Activated naive CD8-positive, alpha-beta T cell treated with anti-CD3 and anti-CD28 coated beads, Interleukin-2, amount 50 U/mL, for 24 hours (primary cell): ENCODE measurements at places on chromosomes 5 and 9.

DNA sequence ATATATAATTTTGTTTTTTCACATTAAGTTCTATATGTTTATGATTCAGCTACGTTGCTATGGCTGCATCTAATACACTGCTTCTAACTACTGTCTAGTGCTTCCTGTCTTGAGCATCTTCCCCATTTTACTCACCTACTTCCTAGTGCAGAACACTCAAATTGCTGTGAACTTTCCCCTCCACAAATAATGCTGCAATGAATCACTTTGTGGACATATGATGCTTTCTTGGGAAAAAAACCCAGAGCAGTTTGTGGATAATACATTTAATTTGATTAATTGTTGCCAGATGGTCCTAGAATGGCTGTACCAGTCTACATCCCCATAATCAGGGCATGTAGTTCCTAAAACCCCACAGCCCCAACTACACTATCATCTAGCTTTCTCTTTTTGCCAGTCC, 18.5 kb downstream of the CD180 start:
- H3K36me3 ChIP-seq: peaks cover 17% of the 10 kb centered on the region
- no peak overlapping the region for H3K27ac ChIP-seq
- DNase-seq: no peak
- H3K27me3 ChIP-seq: no peaks in the 10 kb centered on the region
- H3K4me1 ChIP-seq: peaks cover 37% of the 10 kb centered on the region
- H3K4me3 ChIP-seq: no peak overlapping the region

- H3K4me3 ChIP-seq: no peak overlapping the region
- no peak overlapping the region for H3K27ac ChIP-seq
- no peaks in the 10 kb centered on the region for H3K27me3 ChIP-seq
- H3K36me3 ChIP-seq: no peaks in the 10 kb centered on the region
- no peak for DNase-seq
- H3K4me1 ChIP-seq: no peaks in the 10 kb centered on the region
Observed at GRCh38 chr5:125517973-125518550, 771.6 kb upstream of the ZNF608 start.

DNA sequence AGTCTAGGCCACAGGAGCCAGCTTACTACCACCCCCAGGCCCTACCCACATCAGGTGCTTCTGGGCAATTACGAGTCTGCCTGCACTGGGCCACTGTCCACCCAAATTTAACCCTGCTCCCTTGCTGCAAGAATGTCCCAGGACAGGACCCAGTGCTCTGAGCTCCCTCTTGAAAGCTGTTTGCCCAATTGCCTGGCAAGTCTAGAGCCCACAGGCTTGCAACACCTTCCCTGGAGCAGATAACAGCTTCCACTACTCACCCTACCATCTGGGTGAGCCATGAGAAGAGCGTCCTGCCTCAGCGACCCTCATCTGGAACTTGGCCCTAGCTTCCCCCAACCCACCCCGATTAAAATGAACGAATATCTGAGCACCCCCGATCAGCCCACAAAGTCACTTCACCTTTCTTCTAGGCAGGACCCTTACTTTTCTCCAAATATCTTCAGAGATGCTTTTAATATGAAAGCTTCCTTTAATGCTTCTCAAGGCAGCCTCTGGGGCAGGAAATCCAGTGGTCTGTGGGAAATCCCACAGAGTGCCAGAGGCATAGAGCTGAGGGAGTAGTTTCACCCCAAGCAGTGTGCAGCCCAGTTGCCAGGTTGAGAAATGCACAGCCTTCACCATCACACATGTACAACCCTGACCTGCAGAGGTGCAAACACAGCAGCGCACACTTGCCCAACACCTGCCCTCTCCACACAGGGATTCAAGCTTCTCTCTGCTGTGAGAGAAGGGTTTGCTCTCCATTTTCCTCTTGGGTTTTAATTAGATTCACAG, 10.6 kb downstream of the ACSL6 start:
- H3K36me3 ChIP-seq: peaks cover 2% of the 10 kb centered on the region
- H3K4me1 ChIP-seq: peaks cover 37% of the 10 kb centered on the region
- H3K27ac ChIP-seq: peak overlapping the region; percentile 68
- peak overlapping the region; percentile 10 for H3K4me3 ChIP-seq
- no peak for DNase-seq

DNA sequence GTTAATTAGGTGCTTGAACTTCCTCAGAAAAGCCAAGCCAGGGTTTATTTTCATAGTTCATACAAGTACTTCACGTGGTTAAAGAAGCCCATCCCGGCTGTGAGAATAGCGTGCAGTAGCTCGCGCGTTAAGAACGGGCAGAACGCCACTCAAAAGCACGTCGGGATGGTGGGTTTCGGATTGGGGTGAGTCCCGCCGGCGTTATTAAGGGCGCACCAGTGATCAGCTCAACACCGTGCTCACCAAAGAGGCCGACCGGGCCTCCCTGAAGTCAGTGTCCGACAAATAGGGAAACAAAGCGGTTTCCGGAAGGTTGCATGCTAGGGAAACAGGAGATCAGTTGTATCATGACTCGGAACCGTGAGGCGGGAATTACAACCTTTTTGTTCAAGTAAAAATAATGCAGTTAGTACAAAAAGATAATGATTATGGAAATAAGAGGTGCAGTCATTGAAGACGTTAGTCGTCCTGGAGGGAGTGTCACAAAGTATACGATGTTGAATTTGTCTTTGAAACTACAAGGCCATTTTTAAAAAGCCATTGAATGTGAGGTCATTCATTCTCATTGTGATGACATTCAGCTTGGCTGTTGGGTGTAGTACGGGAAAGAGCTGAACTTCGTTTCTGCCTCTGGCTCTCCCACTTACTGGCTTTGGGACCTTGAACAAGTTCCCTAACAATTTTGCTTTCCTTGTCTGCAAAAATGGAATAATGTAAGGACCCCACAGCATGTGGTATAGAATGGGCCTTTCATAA, 992 bp downstream of the SETD9 start:
- DNase-seq: peak; percentile 53
- peaks cover 23% of the 10 kb centered on the region for H3K4me1 ChIP-seq
- H3K36me3 ChIP-seq: peaks cover 1% of the 10 kb centered on the region

- H3K27ac ChIP-seq: no peak overlapping the region
- no peak for DNase-seq
- H3K4me1 ChIP-seq: peaks cover 16% of the 10 kb centered on the region
- no peak overlapping the region for H3K4me3 ChIP-seq
Observed at GRCh38 chr5:138952962-138953361, 77.8 kb upstream of the LRRTM2 start.

GRCh38 chr5:137778772-137779564, 24.8 kb upstream of the HNRNPA0 start:
- no peaks in the 10 kb centered on the region for H3K36me3 ChIP-seq
- no peaks in the 10 kb centered on the region for H3K27me3 ChIP-seq
- H3K4me3 ChIP-seq: no peak overlapping the region
- no peak for DNase-seq
- no peak overlapping the region for H3K27ac ChIP-seq
- H3K4me1 ChIP-seq: no peaks in the 10 kb centered on the region

GRCh38 chr5:2897276-2897961, 145.9 kb upstream of the IRX2 start:
- H3K4me1 ChIP-seq: no peaks in the 10 kb centered on the region
- DNase-seq: no peak
- H3K27me3 ChIP-seq: no peaks in the 10 kb centered on the region
- no peak overlapping the region for H3K4me3 ChIP-seq
- H3K27ac ChIP-seq: no peak overlapping the region
- H3K36me3 ChIP-seq: no peaks in the 10 kb centered on the region
